Upper lobe of right lung (tissue), 1 donor: ENCODE measurements at places on chromosomes 2 and 18.

- DNase-seq = no peak
Measured at GRCh38 chr2:119827866-119828507, 68.3 kb downstream of the PTPN4 start.

DNA sequence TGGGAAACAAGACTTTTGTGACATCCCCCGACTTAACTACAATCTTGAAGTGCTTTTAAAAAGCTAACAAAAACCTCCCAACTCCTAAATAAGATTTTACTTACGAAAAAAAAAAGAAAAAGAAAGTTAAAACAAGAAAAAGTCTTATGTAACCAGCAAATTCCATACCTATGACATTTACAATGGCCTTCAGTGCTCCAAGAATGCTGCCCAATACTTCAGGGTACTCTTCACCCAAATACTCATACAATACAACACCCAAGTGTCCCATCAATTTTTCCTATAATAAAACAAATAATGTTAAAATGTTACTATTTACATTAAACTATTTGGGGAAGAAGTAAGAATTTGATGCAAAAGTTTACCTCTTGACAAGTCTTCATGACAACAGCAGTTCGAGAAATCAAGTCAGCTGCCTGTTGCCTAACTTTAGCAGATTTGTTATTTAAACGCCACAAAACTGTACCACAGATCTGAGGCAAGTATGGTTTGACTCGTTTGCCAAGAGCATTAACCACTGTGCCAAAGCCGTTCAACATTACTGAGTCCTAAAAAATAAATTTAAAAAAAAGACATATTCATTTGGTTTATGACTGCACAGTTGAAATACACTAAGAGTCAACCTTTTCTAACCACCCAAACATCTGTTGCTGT is 34.8 kb downstream of the SF3B1 start:
- DNase-seq = no peak

DNA sequence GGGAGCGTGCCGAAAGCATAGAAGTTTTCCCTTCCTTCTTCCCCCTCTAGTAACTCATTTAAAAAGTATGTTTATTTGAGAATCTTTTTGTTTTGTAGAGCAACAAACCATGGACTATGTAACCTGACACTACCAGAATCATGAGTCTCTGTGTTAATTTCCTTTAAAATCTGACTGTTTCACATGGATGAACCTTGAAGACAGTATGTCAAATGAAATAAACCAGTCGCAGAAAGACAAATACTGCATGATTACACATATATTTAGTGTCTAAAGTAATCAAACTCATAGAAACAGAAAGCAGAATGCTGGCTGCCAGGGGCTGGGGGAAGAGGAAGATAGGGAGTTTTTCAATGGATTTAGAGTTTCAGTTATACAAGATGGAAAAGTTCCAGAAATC is 32.3 kb downstream of the PTPN2 start:
- DNase-seq = no peak

GRCh38 chr2:100446696-100447095 is 23.6 kb upstream of the NMS start:
- no peak for DNase-seq

- DNase-seq = peak; percentile 90
Measured at GRCh38 chr2:201618744-201619662, 24.3 kb downstream of the TMEM237 start.

DNA sequence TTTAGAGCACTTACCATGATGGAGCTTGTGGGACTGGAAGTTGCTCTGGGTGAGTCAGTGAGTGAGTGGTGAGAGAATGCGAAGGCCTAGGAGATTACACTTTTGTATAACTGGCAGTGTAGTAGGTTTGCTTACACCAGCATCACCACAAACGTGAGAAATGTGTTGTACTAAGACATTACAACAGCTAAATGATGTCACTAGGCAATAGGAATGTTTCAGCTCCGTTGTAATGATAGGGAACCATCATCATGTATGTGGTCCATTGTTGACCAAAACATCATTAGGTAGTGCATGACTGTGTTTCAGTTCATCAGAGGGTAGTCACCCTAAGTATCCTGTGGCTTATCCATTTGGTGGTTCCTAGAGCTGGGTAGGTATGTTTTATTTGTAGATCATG is 11.9 kb downstream of the ZNF407 start:
- DNase-seq = no peak

GRCh38 chr18:35939138-35939537 is 33.3 kb upstream of the RMP24 start:
- DNase-seq = no peak

DNA sequence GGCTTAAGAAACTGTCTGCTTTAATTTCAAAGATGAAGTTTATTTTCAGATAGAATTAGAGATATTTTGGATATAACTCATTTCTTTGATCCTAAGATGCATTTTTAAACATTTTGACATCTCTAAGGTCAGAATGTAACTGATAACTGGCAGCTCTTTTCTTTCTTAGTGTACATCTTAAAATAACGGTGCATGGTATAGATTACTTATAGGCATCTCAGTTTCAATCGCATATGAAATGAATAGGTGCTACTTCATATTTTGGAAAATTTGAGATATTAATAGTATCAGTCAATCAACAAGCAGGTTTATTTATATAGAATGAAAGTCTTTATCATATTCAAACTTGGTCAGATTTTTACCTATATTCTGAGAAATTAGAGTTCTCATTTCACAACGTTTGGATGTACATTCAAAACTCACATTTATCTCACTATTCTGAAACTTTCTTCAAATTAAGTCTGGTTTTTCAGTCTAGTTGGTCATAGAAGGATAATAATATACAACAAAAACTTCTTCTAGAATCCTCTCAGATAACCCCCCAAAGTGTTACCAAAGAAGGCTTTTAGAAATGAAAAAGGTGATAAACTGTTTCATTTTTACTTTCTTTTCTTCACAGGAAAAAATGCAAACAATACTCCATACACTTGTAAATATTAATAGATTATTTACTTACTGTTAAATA is 122.8 kb upstream of the WDSUB1 start:
- no peak for DNase-seq

DNA sequence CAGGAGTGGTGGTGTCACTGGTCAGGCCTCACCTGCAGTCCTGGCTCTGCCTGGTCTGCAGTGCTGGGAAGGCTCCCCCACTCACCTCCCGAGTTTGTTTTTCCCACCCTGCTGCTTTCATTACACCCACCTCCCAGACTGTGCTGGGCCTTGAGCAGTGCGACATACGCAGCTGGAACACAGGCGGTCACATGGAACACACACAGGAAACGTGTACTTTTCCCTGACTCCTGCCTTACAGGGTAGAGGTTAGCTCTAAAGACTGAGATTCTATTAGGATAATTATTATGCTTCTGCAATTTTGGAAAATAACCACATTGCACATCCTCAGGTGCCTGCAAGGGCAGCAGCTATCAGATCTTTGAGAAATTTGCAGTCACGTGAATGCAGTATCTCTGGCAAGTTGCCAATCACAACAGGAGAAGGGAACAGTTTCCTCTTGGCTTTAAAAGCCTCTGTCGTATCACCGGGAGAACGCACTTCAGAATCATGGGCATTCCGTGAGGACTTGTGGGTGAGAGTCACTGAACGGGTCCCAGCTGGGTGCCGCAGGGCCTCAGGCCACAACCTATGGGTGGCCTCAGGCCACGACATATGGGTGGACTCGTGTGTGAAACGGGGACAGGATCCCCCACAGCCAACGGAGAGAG is 136.5 kb downstream of the ZNF236 start:
- DNase-seq = no peak

DNA sequence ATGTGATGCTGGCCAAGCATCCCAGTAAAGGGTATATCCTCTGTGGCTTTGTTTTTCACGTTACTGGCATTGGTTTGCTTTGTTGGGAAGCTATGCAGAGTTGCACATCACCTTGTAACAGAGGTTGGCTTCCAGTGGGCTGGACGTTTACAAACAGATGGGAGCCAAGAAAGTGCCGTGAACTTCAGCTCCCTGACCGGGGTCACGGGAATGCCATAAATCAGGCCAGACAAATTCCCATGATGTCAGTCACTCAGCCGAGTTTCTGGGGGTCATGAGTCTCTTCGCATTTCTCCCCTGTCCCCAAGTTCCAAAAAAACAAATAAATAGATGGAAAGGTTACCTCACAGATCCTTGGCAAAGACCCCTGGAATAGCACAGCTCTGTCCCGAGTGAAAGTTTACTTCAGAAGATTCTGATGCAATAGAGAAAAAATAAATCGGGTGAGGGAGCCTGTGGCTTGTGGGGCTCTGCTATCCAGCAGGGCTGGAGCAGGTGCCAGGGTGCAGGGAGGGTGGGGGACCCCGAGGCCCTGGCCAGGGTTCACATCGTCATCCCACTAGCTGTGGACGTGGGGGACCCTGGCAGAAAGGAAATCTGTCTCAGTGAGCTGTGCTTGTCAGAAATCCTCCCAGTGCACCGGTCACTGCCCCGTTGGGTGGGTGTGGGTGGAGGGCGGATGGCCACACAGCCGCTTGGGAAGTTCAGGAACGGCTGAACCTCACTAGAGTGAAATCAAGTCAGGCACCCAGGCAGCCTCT is 27.8 kb downstream of the TWIST2 start:
- no peak for DNase-seq

DNA sequence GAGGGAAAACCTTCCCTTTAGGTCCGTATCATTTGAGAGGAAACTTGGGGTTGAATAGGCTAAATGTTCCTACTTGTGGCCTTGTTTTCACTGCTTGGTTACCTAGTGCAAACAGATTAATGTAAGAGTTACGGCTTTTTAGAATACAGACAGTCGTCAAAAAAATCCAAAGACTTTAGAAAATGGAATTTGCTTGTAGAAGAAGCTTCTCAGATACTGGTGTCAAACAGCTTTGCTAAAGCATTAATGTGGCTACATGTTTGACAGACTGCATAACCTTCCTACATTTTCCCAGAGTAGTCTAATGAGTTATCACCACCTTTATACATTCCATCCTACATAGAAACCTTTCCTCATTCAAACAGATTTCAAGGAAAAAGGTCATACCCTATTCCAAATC is 114.6 kb downstream of the FMNL2 start:
- DNase-seq = no peak

- no peak for DNase-seq
Measured at GRCh38 chr18:24922491-24922890, 429.5 kb downstream of the ZNF521 start.

- DNase-seq = no peak
Measured at GRCh38 chr18:9081940-9082339, 20.6 kb upstream of the NDUFV2 start.

- no peak for DNase-seq
Measured at GRCh38 chr18:22285361-22286140, 116.2 kb downstream of the GATA6 start.

DNA sequence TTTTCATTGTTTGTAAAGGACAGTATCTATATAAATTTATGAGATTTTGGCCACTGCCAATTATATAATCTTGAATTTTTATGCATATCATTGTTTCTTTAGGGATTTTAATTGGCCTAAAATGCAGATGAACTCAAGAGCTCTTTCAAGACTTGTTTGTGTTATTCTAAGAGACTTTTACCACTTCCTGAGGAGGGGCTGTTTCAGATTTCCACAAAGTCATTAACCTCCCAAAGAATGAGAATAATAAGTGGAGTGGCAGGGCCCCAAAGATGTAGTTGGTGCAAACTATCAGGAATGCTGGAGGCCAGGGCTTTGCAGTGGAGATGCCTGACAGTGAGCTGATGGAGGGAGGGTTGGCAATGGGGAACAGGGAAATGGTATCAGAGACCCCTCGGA is 15.5 kb upstream of the ACVR1 start:
- no peak for DNase-seq

DNA sequence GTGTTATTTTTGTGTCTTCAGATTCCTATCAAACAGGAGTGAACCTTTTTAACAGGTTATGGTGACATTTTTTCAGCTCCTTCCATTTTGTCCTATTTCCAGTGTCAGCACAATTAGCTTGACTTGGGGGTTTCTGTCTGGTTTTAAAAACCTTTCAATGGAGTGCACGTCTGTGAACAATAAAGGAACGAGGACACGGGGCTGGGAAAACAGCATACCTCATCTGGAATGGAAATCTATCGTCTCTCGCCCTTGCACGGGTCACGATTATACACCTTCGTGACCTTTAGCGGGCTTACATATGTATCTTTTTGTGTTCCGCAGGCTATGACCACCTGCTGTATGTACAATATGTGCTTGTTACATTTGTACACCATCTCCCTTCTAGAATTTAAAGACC is 2.3 kb upstream of the ZNF532 start:
- no peak for DNase-seq

DNA sequence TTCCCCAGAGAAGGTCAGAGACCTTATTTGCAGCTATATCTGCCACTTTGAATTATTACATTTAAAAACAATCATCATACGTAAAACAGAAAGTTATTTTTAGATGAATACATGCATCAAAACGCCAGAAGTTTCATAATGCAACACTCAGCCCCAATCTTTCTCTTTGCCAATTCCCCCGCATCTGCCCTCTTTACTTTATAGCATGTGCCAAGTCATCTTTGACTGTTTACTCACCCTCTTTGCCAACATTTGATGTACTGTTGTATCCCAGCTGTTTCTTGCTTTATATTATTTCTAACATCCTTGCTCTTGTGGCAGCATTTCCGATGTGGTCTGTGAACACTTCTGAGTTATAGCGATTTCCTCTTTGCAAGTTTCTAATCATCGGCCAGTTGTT is 86.2 kb downstream of the CRIM1 start:
- DNase-seq = no peak

- DNase-seq = no peak
Measured at GRCh38 chr2:7014174-7014640, 97.0 kb downstream of the RNF144A start.

DNA sequence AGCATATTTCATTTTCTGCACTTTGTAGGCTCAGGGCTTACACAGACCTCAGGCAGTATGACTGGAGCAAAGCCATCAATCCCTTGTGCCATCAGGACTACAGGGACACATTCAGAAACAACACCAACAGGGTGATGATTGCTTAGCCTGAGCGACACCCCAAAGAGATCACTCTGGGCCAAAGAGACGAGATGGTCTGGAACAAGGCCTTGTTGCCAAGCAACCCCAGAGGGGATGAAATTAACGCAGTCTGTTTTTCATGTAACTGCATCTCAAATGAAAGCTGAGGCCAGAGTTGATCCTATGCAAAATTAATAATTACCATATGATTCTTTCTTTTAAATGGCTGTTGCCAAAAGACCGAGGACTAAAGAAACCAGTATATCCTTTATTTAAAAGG is 20.2 kb upstream of the B3GNT2 start:
- no peak for DNase-seq
